ENCODE measurements at places on chromosomes 7 and 10.

- DNase-seq, result peak; percentile 33
Measured at GRCh38 chr7:134593530-134594392, 44.9 kb downstream of the AKR1B15 start.

DNA sequence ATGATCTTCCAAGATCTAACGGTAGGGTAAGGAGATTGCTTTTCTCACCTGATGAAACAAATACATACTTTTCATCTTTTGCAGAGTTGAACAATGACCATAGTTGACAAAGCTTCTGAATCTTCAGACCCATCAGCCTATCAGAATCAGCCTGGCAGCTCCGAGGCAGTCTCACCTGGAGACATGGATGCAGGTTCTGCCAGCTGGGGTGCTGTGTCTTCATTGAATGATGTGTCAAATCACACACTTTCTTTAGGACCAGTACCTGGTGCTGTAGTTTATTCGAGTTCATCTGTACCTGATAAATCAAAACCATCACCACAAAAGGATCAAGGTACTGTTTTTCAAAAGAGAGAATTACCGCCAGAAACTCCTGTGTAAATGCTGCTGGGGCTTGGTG is 79.9 kb downstream of the ANKRD61 start:
- no peak for DNase-seq

DNA sequence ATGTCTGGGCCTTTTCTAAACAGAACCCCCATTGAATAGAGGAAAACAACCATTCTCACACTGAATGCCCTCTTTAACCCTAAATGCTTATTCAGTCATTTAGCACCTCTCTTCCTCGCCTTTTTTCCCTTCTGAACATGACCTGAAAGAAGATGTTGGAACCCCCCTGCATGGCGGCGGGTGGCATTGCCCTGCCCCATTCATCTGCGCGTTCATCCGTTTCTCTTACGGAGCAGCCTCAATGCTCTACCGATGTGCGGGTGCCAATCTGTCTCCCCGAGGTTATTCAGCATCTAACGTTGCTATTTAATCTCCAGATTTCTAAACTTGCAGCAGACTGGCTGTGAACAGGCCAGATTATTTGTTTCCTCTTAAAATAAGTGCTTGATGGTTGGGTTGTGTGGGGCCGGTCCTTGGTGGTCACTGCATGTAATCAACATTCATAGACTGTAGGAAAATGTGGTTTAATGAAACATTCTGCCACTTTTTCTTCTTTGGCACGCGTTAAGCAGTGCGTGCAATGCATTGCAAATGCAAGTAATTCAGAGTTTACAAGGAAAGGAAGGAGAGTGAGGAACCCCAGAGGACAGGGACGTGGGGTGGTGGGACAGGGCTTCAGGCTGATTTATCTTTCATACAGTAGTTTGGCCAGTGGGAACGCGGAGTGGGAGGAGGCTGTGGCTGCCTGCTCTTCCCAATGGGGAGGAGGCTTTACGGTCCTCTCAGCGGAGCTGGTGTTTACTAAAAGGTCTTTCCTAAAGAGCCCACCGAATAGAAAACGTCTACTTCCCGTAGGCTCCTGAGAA is 286.7 kb downstream of the DPP6 start:
- no peak for DNase-seq

DNA sequence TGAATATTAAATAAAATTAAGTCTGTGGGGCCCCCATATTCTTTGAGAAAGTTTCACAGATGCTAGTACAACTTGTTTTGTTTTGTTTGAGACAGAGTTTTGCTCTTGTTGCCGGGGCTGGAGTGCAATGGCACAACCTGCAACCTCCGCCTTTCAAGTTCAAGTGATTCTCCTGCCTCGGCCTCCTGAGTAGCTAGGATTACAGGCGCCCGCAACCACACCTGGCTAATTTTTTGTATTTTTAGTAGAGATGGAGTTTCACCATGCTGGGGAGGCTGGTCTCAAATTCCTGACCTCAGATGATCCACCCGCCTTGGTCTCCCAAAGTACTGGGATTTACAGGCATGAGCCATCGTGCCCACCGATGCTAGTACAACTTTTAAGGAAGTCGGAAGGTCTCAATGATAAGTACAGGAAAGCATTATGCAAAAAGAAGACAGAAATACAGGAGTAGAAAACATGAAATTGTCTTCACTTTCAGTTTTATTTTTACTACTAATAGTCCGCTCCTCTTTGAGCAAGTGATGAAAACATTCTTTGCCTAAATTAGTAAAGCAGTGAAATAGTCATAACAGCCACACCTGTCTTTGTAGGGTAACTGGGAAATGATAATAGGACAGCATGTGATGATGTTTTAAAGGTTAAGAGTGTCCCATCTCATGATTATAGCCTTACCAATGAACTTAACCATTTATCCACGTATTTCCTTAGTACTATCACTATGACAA is 147.5 kb downstream of the SEMA3D start:
- no peak for DNase-seq
